ENCODE measurements at places on chromosomes 13 and 19.

GRCh38 chr19:19385896-19386869 is 19.3 kb upstream of the GATAD2A start:
- DNase-seq, result peak; percentile 55

DNA sequence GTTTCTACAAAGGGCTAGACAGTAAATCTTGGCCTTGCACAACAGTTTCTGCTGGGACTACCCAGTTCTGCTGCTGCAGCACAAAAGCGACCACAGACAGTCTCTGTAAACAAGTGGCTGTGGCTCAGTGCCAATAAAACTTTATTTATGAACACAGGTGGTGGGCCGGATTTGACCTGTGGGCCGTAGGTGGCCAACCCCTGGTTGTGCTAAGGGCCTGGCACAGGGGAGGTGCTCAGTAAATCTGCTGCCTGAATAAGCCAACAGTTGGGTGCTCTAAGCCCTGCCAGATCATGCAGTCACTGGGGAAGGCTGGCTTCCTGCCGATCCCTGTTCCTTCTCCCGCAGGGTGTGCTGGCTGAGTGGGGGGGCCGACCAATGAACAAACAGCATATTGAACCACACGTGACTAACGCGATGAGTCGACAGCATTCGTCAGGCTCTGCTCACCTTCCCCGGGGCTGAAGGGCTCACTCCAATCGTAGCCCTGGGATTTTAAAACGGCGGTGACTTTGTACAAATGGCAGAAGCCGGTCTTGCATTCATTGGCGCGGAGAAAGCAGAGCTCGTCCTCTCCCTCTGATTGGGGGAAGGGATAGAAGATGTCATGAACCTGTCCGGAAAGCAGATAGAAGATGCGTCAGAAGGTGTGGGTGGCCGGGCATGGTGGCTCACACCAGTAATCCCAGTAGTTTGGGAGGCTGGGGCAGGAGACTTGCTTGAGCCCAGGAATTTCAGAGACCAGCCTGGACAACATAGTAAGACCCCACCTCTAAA is 24.3 kb upstream of the MYDGF start:
- DNase-seq, result peak; percentile 73

GRCh38 chr19:48190288-48190884 is 19.9 kb downstream of the ZSWIM9 start:
- DNase-seq, result no peak

- no peak for DNase-seq
Observed at GRCh38 chr19:7856679-7857663, 17.2 kb downstream of the PRR36 start.

GRCh38 chr19:48890551-48890950 is 8.0 kb downstream of the TULP2 start:
- no peak for DNase-seq

GRCh38 chr13:61954092-61954491 is 538.4 kb upstream of the PCDH20 start:
- no peak for DNase-seq

DNA sequence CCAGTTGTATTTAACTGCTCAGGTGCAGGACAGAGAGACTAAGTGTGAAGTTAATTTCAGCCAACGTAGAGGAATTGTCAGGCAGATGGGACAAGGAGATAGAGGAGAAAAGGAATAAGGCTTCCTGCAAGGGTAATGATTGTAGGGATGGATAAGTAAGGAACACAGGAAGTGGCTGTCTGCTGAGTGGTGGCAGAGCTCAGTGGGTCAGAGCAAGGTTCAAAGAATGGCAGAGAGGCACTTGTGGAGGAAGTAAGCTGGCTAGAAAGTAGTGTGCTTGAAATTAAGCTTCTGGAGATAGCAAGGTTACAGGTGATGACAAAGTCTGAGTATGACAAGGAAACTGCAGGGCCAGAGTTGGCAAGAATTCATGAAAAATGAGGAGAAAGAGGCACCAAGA is 47.9 kb downstream of the USPL1 start:
- DNase-seq, result no peak

DNA sequence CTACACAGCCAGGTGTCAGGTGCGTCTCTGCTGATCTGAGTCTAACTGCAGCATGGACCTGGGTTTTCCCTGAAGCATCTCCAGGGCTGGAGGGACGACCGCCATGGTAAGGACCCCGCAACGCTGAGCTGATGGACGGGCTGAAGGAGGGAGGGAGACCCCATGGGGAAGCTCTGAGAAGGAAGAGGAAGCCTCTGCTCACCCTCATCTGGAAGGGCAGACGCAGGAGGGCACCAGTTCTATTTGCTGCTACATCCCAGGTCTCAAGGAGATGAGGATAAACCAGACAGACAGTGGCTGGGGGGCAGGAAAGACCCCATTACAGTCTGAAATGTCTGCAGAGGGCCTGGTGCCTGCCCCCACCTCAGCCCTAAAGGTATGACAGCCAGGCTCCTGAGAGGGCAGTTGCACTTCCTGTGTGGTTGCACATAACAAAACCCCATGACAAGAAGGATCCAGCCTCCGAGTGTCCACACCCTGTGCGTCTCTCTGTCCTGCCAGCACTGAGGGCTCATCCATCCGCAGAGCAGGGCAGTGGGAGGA is at the start of gene LILRA2:
TSS of gene LILRA2 (plus strand) at position 461 of the 543 bp plus-strand sequence. CDS start 89 bp downstream, outside the sequence.
- DNase-seq, result no peak

DNA sequence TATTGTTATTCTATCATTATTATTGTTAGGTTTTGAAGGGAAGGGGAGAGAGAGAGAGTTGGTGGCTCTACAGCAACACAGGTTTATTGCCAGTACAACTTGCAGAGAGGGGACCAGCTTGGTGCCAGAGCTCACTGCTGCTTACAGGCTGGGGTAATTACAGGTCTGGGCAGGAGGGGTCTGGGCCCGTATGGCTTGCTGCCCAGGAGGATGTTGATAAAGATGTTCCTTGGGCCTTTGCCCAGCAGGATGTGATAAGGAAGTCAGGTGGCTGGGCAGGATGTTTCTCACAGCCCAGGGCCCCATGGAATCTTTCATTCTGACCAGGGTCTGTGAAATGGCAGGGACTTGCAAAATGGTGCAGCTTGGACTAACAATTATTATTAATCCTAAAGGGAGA is 64.2 kb upstream of the ZNF599 start:
- DNase-seq, result peak; percentile 83

DNA sequence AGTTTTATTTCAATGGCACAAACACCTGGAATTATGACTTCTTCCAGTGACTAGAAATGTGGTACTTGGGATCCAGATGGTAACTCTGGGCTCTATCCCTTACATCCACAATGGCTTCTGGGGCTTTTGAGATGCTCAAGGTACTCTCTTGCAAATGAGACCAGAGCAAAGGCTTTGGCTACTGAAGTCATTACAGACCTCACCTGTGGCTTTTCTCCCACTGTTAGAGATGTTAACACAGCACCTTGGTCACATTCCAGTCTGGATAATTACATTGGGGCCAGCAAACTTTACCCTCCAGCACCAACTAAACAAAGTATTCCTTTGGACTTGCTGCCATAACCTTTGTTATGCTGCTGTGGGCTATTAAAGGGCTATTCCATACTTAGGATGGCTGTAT is 6.1 kb downstream of the ENOX1 start:
- no peak for DNase-seq

- no peak for DNase-seq
Observed at GRCh38 chr13:90084684-90085290, 1262.7 kb upstream of the MIR17HG start.

- no peak for DNase-seq
Observed at GRCh38 chr13:49629196-49629938, 1.1 kb downstream of the ARL11 start.

DNA sequence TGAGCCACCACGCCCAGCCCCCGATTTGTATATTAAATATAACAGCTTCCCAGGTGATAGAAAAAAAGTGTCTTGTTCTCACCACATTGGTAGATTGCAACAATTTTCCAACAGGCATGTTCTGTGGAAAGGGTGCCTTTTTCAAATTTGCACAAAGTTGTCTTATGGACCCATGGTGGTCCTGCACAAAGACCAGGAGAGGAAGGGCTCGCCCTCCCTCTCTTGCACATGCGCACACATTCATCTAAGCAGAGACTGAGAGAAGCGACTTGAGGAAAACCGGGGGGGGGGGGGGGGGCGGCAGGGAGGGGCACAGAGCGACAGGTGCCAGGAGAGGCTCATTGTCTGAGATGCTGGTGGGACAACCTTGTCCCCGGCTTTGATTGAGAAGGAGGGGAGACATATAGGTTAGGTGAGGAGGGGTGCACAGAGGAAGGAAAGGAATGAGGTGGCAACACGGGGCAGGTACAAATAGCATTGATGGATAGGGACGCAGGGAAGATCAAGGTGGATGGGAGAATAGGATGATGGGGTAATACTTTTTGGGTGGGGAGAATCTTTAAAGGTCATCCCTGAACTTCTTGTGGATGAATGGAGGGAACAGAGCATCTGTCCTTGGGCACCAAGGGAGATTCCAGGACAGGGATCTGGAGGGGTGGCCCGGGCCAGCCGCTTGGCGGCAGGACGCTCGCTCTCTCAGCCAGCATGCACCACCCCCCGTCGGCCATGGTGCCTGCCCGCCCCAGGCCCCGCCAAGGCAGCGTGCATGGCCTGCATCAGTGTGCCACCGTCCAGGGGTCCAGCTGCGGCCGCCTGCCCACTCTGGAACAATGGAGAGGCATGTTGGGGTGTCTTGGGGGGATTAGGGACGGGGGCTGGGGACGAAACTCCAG is 76.0 kb downstream of the IER2 start:
- DNase-seq, result no peak

DNA sequence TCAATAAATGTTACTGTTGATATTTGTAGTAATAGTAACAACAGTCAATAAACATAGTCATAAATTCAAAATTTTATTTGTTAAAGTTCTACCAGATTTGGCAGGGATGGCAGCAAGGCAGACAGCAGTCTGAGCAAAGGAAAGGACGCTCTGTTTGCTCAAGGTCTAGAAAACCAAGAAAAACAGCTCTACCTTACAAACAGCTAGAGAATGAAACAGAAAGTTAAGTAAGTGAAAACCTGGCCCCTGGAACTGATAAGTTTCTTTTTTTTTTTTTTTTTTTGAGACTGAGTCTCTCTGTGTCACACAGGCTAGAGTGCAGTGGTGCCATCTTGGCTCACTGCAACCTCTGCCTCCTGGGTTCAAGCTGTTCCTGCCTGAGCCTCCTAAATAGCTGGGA is 27.9 kb downstream of the ENOX1 start:
- no peak for DNase-seq

DNA sequence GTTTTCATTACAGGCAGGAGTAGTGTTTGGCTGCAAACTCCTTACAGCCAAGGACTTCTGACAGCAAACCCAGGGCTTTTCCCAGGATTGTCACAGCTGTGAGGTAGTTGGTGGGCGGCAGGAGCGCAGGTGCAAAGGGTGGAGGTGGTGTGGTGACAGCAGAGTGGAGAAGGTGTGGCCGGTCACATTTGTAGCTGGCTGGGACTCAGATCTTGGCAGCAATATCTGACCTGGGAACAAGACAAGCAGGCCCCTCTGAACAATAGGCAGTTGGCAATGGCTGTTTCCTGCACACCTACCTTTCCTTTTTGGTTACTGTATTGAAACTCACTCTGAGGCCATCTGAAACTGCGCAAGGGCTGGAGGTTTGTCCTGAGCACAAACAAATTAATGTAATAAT is 327.3 kb downstream of the COG6 start:
- DNase-seq, result no peak

GRCh38 chr13:75326173-75327134 is 155.5 kb downstream of the TBC1D4 start:
- DNase-seq, result no peak

All from heart left ventricle (tissue), 16 donors.